Right atrium auricular region (tissue), 2 donors: ENCODE measurements at places on chromosomes 4 and X. TPM values are rescaled to one million over a fixed set of nuclear protein-coding genes. Genes with fewer than 3 reads are reported as not detected.

GRCh38 chr4:13309751-13310150 lies 174.4 kb downstream of the RAB28 start:
- H3K36me3 ChIP-seq = no peaks in the 10 kb centered on the region
- no peak overlapping the region for H3K27ac ChIP-seq
- H3K27me3 ChIP-seq = no peaks in the 10 kb centered on the region
- no peaks in the 10 kb centered on the region for H3K4me1 ChIP-seq
- H3K4me3 ChIP-seq = no peak overlapping the region

DNA sequence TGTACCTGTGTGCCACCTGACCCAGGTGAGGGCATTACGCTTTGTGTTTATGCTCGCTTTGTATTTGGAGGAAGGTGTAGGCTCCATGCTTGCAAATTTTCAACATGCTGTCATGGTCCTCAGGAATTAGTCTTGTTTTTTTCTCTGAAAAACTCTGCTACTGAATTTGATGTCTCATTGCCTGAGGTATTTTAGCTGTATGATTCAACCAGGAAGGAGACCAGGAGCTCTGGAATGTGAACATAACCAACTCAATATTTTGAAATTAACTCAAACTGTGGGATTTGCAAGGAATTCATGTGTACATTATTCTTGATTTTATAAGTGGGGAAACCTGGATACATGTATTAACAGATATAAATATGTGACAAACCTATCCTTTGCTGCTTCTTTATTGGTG lies 134.1 kb downstream of the SLC4A4 start:
- H3K27ac ChIP-seq = no peak overlapping the region
- H3K27me3 ChIP-seq = no peaks in the 10 kb centered on the region
- peaks cover 6% of the 10 kb centered on the region for H3K36me3 ChIP-seq
- no peak overlapping the region for H3K4me3 ChIP-seq

DNA sequence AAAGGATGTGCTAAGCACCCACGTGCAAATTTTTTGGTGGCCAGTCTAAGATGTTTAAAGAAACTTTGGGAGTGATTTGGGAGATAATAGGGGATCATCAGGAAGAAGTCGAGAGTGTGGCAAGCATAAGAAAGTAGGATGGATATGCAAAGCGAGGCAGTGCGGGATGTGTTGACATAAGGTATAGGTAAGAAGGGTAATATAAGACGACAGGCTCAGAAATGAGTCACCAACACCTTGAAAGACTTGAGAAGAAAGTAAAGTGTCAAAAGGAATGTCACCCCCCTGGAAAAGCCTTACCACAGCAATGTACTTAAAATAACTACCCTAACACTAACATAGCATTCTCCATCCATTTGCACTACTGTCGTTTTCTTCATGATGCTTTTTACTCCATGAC lies 69.8 kb upstream of the BMP2K start:
- no peaks in the 10 kb centered on the region for H3K36me3 ChIP-seq
- H3K27me3 ChIP-seq = no peaks in the 10 kb centered on the region
- no peak for DNase-seq
- H3K27ac ChIP-seq = no peak overlapping the region
- H3K4me1 ChIP-seq = peaks cover 12% of the 10 kb centered on the region
- no peak overlapping the region for H3K4me3 ChIP-seq

- H3K27ac ChIP-seq = no peak overlapping the region
- H3K4me3 ChIP-seq = no peak overlapping the region
- no peak for DNase-seq
- H3K4me1 ChIP-seq = no peaks in the 10 kb centered on the region
- H3K36me3 ChIP-seq = no peaks in the 10 kb centered on the region
Measured at GRCh38 chrX:101117701-101118100, 19.7 kb downstream of the CENPI start.

GRCh38 chr4:92074839-92075238 lies 228.9 kb upstream of the GRID2 start:
- H3K27me3 ChIP-seq = no peaks in the 10 kb centered on the region
- H3K27ac ChIP-seq = no peak overlapping the region
- DNase-seq = no peak

DNA sequence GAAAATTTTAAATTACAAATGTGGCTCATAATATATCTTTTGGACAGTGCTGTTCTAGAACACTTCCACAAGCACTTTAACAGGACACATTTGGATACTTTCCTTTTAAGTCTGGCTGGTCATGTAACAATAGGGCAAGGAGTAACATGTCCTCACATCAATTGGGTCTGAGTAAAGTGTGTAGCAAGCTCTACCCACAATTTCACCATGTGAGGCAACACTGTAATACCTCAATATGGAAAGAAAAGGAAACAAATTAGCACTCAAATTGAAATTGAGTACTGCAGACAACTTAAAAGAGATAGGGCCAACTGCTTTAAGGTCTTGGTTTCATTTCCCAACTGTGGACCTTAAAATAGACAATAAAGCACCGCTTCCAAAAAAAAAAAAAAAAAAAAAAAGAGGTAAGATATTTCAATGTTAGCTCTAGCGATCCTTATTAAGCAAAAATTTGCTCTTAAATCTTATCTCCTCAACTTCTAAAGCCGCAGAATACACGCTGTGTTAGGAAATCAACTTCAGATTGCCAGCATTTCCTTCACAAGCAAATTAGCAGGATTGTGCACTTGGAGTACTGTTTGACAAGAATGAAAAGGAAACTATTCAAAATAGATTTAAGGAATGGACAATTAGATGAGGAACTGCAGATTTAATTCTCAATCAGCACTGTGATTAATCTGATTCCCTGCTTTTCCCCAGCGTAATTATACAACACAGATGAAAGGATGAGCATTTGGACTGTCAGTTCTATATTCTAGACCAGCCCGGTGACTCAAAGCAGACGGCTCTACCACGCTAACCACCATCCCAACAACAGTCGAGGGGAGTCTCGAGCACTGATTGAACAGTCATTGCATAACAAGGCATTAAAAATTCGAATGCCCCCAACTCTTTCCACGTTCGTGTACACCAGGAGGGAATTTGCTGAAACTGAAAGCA lies 1.6 kb downstream of the CASK start:
- no peaks in the 10 kb centered on the region for H3K4me1 ChIP-seq
- no peak for DNase-seq
- H3K4me3 ChIP-seq = peak overlapping the region; percentile 58
- no peaks in the 10 kb centered on the region for H3K27me3 ChIP-seq
- no peak overlapping the region for H3K27ac ChIP-seq

- no peak overlapping the region for H3K4me3 ChIP-seq
- no peaks in the 10 kb centered on the region for H3K36me3 ChIP-seq
- no peak for DNase-seq
- H3K27ac ChIP-seq = no peak overlapping the region
Measured at GRCh38 chr4:174600391-174600790, 78.1 kb upstream of the HPGD start.

DNA sequence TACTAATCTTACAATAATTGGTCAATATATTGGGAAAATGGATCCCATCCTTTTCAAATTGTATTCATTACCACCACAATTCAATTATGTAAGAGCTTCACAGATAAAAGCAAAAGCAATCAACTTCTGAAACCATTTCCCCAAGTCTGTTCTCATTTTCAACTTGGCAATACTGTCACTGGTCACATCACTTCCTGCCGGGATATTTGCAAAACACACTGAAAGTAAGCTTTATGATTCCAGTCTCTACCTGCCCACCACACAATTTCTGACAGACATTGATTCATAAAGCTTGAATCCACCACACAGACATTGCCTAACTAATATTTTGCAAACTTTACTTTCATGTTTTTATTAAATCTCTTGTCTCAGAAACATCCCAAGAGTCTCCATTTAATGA lies 53.6 kb downstream of the LIN54 start:
- no peaks in the 10 kb centered on the region for H3K4me1 ChIP-seq
- H3K4me3 ChIP-seq = no peak overlapping the region
- no peaks in the 10 kb centered on the region for H3K27me3 ChIP-seq
- H3K27ac ChIP-seq = no peak overlapping the region

DNA sequence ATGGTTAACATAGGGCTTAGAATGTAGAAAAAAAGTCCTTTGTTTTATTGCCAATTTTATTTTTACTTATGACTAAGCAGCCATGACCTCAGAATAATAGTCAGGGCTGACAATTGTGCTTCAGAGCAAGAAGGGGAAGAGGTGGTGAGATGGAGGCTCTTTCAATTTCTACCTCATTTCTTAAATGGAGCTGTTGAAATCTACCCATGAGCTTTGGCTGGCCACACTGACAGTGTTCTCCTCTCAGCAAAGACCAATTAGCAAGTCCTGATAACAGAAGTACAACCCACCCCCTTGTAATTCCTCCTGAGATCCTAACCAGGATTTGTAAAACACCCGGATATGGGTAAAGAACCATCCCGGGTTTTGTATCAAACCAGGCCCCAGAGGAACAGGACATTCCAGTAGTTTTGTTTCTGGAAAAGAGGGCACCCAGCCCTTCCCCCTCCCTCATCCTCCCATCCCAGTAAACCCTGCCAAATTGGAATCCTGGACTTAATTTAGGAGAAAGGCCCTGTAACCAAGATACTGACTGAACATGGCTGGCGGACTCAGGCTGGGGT lies at the start of gene HEPH:
HEPH (plus strand) TSS at position 399 of the 563 bp plus-strand sequence. CDS start 6,324 bp downstream, outside the sequence.
- peak within 1 kb of the TSS; percentile 40 for H3K4me3 ChIP-seq
- no peaks in the 10 kb centered on the region for H3K36me3 ChIP-seq
- peak within 1 kb of the TSS; percentile 35 for H3K27ac ChIP-seq
- no peaks in the 10 kb centered on the region for H3K4me1 ChIP-seq
- DNase-seq = no peak
- no peaks in the 10 kb centered on the region for H3K27me3 ChIP-seq

GRCh38 chr4:184958923-184959210 lies 59.4 kb upstream of the HELT start:
- no peaks in the 10 kb centered on the region for H3K36me3 ChIP-seq
- no peaks in the 10 kb centered on the region for H3K27me3 ChIP-seq
- peak; percentile 13 for DNase-seq

DNA sequence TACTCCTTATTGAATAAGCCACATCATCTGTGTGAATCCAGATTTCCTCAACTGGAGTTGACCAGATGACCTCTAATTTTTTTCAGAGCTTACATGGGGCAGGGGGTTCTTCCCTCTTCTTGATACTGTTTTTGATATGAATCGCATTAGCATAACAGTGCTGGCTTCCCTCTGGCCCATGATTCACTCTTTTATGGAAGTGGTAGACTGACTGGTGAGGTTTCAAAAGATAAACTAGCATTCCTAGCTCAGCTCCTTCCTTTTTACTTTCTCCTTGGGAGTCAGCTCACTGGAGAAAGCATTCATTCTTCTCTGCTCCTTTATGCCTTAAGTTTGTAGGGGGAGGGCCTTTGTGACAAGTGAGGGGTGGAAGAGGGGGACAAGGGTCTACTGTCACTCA lies 161.0 kb upstream of the FGF13 start:
- no peaks in the 10 kb centered on the region for H3K27me3 ChIP-seq
- no peaks in the 10 kb centered on the region for H3K36me3 ChIP-seq
- H3K4me1 ChIP-seq = no peaks in the 10 kb centered on the region
- DNase-seq = no peak
- no peak overlapping the region for H3K27ac ChIP-seq
- no peak overlapping the region for H3K4me3 ChIP-seq

ESX1 gene
- not detected for total RNA-seq

NIPAL1 gene
- total RNA-seq = 0.63 TPM

CAMK2D gene
- 132 TPM for total RNA-seq

PTCHD1 gene
- 0.20 TPM for total RNA-seq

TRIM75 gene
- not detected for total RNA-seq

NPY2R gene
- total RNA-seq = 0.12 TPM

ARAF gene
- 41.7 TPM for total RNA-seq
